ENCODE measurements at places on chromosomes 11 and 22. TPM values are rescaled to one million over a fixed set of nuclear protein-coding genes. Genes with fewer than 3 reads are reported as not detected.

APLNR gene
- not detected for total RNA-seq

DNA sequence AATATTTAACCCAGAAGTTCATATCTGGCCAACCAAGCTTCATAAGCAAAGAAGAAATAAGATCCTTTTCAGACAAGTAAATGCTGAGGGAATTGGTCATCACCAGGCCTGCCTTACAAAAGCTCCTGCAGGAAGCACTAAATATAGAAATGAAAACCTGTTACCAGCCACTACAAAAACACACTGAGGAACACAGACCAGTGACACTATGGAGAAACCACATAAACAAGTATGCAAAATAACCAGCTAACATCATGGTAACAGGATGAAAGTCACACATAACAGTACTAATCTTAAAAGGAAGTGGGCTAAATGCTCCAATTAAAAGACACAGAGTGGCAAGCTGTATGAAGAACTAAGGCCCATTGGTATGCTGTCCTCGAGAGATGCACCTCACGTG, 311.4 kb downstream of the DYNC2H1 start:
- DNase-seq = no peak
- H3K27me3 ChIP-seq = no peaks in the 10 kb centered on the region
- H3K4me3 ChIP-seq = no peak overlapping the region

SMARCB1 gene
- 41.2 TPM for total RNA-seq

TNNT3 gene
- 9.3 TPM for total RNA-seq

GRCh38 chr22:39825661-39826102, 67.9 kb downstream of the ENTHD1 start:
- no peak overlapping the region for H3K27ac ChIP-seq
- no peak overlapping the region for H3K4me3 ChIP-seq
- DNase-seq = no peak

PLAAT3 gene
- 4.7 TPM for total RNA-seq

GRCh38 chr11:120065876-120066275, 72.0 kb downstream of the TRIM29 start:
- H3K36me3 ChIP-seq = no peaks in the 10 kb centered on the region
- H3K4me1 ChIP-seq = no peaks in the 10 kb centered on the region
- no peaks in the 10 kb centered on the region for H3K27me3 ChIP-seq
- no peak overlapping the region for H3K4me3 ChIP-seq
- no peak overlapping the region for H3K27ac ChIP-seq

DNA sequence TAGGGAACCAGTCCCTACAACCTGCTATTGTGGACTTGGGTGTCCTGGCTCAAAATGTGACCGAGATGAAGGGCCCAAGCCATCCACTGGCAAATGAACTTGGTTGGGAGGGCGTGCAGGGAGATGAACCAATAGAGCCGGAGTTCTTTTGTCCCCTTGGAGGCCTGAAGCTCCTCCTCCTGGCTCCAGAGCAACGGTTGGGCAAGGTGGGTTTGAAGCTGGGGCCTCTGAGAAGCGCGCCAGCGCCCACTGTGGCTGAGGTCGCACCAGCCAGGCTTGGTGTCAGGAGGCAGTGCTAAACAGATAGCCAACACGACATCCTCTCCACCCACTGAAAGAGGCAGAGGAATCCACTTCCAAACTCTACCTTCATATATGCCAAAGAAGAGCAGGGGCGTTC, 36.0 kb upstream of the PACSIN2 start:
- H3K36me3 ChIP-seq = no peaks in the 10 kb centered on the region
- no peaks in the 10 kb centered on the region for H3K27me3 ChIP-seq
- H3K4me1 ChIP-seq = no peaks in the 10 kb centered on the region
- H3K4me3 ChIP-seq = no peak overlapping the region
- H3K27ac ChIP-seq = no peak overlapping the region

GAL3ST3 gene
- not detected for total RNA-seq

DNA sequence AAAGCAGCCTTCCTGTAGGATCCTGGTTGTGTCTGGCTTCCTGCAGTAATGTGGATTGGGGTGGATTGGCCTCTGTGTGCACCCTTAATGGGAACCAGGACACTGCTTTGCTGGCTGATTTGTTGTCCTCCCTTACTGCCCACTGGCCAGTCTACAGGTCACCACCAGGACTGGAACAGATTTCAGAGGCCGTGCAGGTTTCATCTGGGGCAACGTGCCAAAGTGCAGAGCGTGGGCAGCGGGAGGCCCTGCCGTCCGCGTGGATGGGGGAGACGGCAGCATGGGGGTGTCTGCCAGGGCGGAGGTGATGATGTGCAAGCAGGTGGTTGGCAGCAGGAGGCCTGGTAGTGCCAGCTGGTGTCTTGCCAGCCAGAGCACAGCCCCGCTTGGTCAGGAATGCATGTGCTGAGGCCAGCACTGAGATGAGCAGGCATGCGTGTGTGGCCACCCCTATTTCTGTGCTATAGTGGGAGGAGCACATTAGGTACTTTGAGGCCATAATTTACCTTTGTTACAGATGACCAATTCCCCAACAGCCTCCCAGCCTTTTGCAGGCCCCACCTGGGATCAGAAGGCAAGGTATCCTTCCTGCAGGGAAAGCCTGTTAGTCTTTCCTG, 24.3 kb downstream of the BCR start:
- no peaks in the 10 kb centered on the region for H3K4me1 ChIP-seq
- no peak overlapping the region for H3K4me3 ChIP-seq
- no peaks in the 10 kb centered on the region for H3K27me3 ChIP-seq
- DNase-seq = no peak
- no peak overlapping the region for H3K27ac ChIP-seq
- H3K36me3 ChIP-seq = peaks cover 6% of the 10 kb centered on the region

CHRM1 gene
- not detected for total RNA-seq

GRCh38 chr11:78460471-78460870, 42.9 kb upstream of the GAB2 start:
- no peak overlapping the region for H3K4me3 ChIP-seq
- H3K27ac ChIP-seq = no peak overlapping the region

GRCh38 chr22:39655831-39656230, 85.3 kb downstream of the CACNA1I start:
- H3K27me3 ChIP-seq = no peaks in the 10 kb centered on the region
- H3K27ac ChIP-seq = no peak overlapping the region
- H3K4me1 ChIP-seq = peaks cover 41% of the 10 kb centered on the region
- H3K36me3 ChIP-seq = no peaks in the 10 kb centered on the region
- no peak overlapping the region for H3K4me3 ChIP-seq

GRCh38 chr11:2983908-2984307, 8.2 kb downstream of the NAP1L4 start:
- no peak for DNase-seq
- no peak overlapping the region for H3K27ac ChIP-seq
- peaks cover 9% of the 10 kb centered on the region for H3K36me3 ChIP-seq

SLC22A6 gene
- total RNA-seq = not detected

- H3K27ac ChIP-seq = no peak overlapping the region
- no peaks in the 10 kb centered on the region for H3K4me1 ChIP-seq
- H3K36me3 ChIP-seq = no peaks in the 10 kb centered on the region
- no peaks in the 10 kb centered on the region for H3K27me3 ChIP-seq
- no peak overlapping the region for H3K4me3 ChIP-seq
Measured at GRCh38 chr22:49333206-49333605, 494.5 kb downstream of the BRD1 start.

TUB gene
- total RNA-seq = 0.26 TPM

DNA sequence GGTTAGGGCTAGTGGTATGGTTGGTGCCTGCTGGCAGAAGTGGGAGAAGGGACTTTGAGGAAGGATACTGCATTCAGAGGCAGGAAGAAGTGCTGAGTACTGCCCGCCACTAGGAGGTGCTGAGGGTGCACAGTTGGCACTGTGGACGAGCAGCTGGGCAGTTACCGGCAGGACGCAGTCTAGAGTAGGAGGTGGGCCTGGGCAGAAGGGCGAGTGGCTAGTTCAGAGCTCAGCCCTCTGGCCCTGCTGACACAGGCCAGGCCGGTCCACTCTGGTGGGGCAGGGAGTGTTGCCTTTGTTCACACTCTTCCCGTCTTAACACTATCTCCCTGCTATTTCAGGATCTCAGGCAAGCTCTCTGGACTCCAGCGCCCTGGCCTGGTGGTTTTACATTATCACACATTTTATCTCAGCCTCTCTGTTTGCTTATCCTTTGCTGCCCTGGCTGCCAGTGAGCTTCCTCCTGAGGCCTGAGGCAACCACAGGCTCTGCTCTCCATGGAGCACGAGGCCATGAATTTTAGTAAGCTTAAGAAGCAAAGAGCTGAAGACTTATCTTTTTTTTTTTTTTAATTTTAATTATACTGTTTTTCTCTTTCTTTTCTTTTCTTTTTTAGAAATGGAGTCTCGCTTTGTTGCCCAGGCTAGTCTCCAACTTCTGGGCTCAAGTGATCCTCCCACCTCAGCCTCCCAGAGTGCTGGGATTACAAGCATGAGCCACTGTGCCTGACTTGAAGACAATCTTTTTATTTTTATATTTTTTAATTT, 26.9 kb downstream of the SNAP29 start:
- peaks cover 52% of the 10 kb centered on the region for H3K36me3 ChIP-seq
- H3K4me3 ChIP-seq = no peak overlapping the region
- no peak overlapping the region for H3K27ac ChIP-seq

DNA sequence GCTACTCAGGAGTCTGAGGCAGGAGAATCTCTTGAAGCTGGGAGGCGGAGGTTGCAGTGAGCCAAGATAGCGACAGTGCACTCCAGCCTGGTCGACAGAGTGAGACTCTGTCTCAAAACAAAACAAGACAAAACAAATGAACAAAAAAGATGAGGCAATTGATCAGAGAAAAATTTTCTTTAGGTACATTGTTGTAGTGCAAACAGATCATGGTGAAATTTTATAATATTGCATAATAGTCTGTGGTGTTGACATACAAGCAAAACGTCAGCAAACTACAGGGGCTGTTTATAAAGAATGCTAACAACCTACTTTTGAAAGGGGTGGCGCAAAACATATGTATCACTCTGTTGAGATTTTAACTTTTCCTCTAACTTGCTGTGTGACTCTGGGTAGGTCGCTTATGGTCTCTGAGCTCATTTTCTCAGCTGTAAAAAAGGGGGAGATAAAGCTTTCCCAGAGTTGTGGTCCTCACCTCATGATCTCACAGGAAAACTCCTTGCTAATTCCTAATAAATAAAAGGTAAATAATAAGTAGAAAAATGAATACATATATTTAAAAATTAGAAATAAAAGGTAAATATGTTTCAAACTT, 64.8 kb upstream of the NUP160 start:
- H3K27ac ChIP-seq = no peak overlapping the region
- H3K4me1 ChIP-seq = peaks cover 33% of the 10 kb centered on the region
- H3K27me3 ChIP-seq = no peaks in the 10 kb centered on the region
- H3K4me3 ChIP-seq = no peak overlapping the region
- no peaks in the 10 kb centered on the region for H3K36me3 ChIP-seq

DNA sequence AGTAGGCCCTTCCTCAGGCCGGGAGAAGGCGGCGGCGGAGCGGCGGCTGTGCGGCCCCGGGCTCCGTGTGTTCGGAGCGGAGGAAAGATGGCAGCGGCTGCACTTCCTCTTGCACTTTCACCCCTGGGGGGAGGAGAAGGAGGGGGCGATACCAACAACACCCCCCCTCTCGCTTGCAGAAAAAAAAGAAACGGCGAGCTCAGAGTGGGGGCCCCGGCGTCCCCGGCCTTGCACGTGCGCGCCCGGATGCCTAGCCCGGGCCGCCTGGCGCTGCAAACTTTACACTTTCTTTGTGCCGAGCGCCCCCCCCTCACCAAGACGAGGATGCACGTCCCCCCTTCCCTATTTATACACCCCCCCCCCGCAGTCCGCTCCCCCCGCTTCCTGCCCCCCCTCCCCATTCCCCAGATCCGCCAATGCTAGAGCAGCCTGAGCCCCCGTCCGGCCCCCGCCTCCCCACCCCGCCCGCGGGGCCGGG, at the start of gene PATZ1:
PATZ1 (minus strand) TSS at position 92 of the 478 bp plus-strand sequence. CDS start 744 bp downstream, outside the sequence.
- H3K4me3 ChIP-seq = peak within 1 kb of the TSS; percentile 42
- DNase-seq = peak; percentile 83
- no peaks in the 10 kb centered on the region for H3K27me3 ChIP-seq
- H3K27ac ChIP-seq = peak within 1 kb of the TSS; percentile 56
- H3K36me3 ChIP-seq = peaks cover 13% of the 10 kb centered on the region

DNA sequence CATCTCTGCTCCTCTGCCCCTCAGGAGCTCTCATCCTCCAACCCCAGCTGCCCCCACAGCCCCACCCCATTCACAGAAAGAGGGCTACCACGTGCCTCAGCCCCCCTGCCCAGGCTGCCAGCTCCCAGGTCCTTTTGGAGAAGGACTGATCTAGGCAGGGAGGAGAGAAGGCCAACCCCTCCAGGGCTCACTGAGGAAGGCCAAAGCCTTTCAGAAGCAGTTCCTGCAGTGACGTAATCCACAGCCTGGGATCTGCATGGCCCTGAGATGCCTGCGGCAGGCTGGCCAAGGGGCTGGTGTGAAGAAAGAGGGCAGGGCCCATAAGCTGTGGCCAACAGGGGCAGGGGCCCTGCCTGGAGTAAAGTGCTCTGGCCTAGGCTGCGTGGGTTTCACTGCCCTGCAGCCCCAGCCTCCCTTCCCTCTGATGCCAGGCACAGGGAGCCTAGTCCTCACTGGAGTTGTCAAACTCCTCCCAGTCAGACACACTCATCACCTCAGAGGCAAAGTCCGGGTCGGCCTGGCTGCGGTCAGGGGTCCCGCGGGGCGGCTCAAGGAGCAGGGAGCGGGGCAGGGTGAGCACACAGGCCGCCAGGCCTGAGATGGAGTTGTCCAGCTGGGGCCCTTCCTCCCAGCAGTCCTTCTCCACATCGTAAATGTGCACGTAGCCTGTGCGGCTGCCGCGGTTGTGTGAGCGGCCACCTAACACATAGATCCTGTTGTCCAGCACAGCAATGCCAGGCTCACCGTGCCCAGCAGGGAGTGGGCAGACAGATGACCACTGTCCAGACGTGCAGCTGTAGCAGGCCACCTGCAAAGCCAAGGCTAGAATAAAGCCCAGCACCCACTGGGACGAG, 4.2 kb upstream of the SCARF2 start:
- H3K27ac ChIP-seq = no peak overlapping the region
- H3K4me3 ChIP-seq = no peak overlapping the region
- peaks cover 17% of the 10 kb centered on the region for H3K36me3 ChIP-seq
- peaks cover 9% of the 10 kb centered on the region for H3K27me3 ChIP-seq
- no peak for DNase-seq

TIGD3 gene
- 0.96 TPM for total RNA-seq

- no peaks in the 10 kb centered on the region for H3K27me3 ChIP-seq
- no peaks in the 10 kb centered on the region for H3K4me1 ChIP-seq
- H3K27ac ChIP-seq = no peak overlapping the region
- no peaks in the 10 kb centered on the region for H3K36me3 ChIP-seq
- no peak overlapping the region for H3K4me3 ChIP-seq
- DNase-seq = no peak
Measured at GRCh38 chr11:116192509-116193210, 580.1 kb downstream of the BUD13 start.

DNA sequence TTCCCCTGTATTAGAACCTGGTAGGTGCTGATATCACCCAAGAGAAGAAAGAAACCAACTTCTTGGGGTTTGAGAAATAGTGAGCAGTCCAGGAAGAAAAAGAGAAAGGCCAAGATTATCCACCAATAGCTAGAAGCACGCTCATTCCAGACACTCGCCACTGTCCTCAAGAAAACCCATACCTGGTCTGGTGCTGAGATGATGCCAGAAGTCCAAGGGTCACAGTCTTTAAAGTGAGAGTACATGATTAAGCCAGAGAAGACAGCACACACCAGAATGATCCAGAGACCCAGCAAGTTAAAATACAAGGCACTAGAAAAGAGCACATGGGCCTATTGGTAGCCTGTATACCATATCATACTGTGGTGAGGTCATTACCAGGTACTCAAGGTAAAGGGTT, 23.6 kb downstream of the SLC5A12 start:
- H3K4me1 ChIP-seq = no peaks in the 10 kb centered on the region
- DNase-seq = no peak
- no peak overlapping the region for H3K4me3 ChIP-seq
- no peaks in the 10 kb centered on the region for H3K27me3 ChIP-seq

OR51F2 gene
- not detected for total RNA-seq

GRCh38 chr11:8810540-8811301, 100.3 kb upstream of the AKIP1 start:
- no peak for DNase-seq
- no peaks in the 10 kb centered on the region for H3K36me3 ChIP-seq
- H3K4me3 ChIP-seq = no peak overlapping the region
- peaks cover 7% of the 10 kb centered on the region for H3K4me1 ChIP-seq
- no peaks in the 10 kb centered on the region for H3K27me3 ChIP-seq

Data from CD4-positive, alpha-beta memory T cell (primary cell).